ENCODE measurements at places on chromosomes 16 and 17.

DNA sequence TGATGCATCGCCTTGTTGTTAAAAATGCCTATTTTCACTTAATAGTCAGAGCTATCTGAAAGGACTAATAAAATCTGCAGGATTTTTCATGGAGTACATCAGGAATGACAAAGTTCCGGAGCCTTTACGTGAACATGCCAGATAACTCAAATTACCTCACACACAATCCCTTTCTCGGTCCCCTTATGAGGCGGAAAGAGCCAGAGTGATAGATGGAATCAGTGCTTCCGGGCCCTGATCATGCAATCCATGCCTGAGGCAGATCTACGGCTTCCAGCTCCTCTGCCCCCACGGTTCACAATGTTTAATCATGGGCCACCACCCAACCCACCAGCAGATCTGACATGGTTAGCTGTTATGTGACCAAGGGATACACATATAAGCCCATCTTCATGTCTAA, 17.0 kb downstream of the VPS53 start:
- DNase-seq: no peak

DNA sequence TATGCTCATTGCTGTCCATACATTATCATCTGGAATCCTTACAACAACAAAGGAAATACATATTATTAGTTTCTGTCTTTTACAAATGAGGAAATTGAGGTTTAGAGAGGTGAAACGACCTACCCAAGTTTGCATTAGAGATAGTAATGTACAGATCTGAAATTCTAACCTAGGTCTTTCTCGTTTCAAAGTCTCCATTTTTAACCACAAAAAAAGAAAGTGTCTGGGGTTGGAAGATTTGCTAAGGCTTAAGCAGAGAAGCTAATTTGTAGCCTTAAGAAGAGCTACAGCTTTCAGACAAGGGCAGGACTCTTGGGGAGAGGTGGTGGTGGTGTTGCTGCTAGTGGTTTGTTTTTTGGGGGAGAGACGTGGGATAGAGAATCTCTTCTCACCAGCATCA, 19.2 kb downstream of the CIITA start:
- DNase-seq: no peak

GRCh38 chr16:20928774-20929411, 28.3 kb downstream of the LYRM1 start:
- no peak for DNase-seq

DNA sequence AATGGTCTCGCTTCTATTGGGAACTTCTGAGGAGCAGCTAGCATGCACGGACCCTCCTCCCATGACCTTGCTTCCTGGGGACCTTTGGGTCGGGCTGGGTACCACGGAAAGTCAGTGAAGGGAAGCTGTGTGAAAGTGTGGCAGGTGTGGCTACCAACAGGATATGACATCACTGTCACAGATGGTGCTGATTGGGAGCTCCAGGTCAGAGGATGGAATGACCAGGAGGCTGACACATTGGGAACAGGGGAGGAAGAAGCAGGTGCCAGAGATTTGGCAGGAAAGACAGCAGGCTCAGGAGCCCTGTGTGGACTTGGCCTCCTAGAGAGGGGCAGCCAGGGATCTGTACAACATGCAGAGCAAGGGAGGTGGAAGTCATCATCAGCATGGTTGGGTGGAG, 34.0 kb downstream of the CPNE2 start:
- DNase-seq: no peak

GRCh38 chr17:1056761-1057160, 59.8 kb downstream of the TIMM22 start:
- no peak for DNase-seq

DNA sequence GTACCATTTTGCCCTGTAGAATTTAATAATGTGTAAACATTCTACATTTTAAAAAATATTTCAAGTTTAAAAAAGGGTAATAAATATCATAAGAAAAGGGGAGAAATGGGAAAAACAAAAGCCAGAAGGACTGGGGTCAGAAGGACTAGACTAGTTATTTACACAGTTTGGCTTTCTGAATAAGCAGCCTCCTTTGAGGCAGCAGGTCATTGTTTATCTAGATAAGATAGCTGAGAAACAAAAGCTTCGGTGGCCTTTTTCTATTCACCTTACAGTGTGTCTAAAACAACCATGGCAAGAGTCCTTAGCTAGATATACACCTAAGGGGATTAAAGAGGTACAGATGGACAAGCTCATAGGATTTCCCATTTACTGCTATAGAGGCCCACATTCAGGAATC, 396.5 kb upstream of the PMFBP1 start:
- DNase-seq: no peak

All from fibroblast of skin of back (primary cell).